GM13976 (cell line): ENCODE measurements at places on chromosomes 11 and 22.

DNA sequence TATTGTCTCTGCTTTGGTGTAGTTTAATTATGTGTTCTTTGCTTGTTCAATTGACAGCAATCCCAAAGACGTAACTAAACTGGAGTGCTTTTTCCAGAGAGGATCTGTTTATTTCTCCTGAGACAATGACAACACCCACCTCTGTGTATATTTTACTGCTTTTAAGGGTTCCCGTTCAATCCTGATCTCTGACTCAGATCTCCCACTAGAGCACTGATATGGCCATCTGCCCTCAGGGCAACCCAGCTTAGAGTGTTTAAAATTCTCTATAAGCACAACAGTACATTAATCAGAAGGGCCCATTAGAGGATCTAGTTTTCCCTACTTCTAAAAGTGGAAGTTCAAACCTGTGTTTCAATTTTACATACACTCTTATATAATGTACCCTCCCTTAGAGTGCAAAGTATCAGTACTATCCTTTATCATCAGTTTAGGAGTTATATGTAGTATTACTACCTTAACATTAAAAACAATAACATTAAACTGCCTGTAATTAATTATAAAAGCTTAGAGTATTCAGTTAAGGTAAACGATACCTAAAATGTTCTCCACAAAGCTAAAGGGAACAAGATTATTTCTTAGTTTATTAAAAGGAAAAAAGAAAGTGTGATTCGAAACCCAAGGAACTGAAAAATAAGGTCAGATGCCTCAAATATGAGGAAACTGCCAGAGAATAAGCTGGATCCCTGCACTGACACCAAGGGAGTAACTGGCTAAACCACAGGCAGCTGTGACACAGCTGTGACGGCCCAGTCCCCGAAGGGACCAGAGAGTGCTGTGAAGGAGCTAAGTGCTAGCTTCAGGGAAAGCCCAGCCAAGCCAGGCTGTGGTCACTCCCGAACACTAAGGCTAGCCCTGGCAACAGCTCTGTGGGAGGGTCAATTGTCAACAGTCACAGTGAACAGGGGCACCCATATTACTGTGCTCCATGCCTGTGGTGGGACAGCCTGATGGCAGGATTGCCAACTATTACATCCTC is 15.2 kb downstream of the UFD1 start:
- no peak for DNase-seq

DNA sequence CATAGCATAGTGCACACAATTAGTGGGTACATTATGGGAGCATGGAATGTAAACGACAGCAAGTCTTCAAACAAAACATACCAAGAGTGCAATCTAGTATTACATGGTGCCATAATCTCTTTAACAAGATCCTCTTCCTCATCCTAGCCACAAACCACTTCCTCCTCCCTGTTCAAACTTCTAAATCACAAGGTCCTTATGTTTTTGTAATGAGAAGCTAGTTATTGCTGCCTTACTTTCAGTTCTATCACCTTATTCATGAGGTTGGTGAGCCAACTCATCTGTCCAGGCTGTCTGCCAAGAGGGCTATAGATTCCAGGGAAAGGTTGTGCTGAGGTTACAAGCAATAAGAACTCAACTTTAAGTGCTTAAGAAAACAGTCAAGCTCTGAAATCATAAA is 195.4 kb upstream of the ARHGAP20 start:
- DNase-seq, result no peak

GRCh38 chr11:44694443-44694842 is 32.3 kb upstream of the TSPAN18 start:
- no peak for DNase-seq

GRCh38 chr22:22080270-22080669 is 97.7 kb upstream of the TOP3B start:
- no peak for DNase-seq
